Left hindlimb (tissue), 1 donor: ENCODE measurements at places on chromosomes 13 and 19.

- DNase-seq = no peak
These were observed 5.2 kb upstream of the FBXO17 start for GRCh38 chr19:38980583-38981374.

DNA sequence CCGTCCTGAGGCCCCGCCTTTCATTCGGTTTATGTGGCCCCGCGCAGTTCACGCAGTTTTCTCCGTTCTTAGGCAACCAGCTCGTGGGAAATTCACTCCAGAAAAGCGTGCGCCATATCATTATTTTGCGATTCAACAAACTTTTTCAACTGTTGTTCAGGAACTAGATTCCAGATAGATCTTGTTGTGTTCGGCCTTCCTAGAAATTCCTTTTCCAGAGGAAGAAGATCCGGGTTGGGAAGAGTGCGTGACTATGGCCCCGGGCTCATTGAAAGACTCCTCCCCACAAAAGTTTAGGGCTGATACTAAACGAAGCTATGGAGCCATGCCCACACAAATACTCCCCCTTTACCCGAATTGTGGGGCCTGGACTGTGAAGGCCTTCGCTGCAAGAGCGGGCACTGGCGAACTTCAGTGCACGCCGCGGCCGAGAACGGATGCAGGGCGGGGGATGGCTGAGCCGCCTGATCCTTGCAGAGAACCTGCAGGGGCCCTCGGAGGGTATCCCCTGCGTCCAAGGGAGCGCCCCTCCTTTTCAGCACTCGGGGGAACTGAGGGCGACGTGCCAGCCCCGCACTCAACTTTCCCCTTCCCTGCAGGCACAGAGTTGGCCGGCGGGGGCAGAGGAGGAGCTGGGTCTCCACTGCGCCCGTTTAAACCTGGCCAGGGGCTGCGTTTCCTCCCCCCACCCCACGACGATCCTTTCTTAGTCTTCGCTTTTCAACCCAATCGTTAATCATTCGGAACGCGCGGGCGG, 904 bp upstream of the SOX1 start:
- DNase-seq = no peak

GRCh38 chr19:35034588-35035382, 4.5 kb downstream of the SCN1B start:
- DNase-seq = no peak

DNA sequence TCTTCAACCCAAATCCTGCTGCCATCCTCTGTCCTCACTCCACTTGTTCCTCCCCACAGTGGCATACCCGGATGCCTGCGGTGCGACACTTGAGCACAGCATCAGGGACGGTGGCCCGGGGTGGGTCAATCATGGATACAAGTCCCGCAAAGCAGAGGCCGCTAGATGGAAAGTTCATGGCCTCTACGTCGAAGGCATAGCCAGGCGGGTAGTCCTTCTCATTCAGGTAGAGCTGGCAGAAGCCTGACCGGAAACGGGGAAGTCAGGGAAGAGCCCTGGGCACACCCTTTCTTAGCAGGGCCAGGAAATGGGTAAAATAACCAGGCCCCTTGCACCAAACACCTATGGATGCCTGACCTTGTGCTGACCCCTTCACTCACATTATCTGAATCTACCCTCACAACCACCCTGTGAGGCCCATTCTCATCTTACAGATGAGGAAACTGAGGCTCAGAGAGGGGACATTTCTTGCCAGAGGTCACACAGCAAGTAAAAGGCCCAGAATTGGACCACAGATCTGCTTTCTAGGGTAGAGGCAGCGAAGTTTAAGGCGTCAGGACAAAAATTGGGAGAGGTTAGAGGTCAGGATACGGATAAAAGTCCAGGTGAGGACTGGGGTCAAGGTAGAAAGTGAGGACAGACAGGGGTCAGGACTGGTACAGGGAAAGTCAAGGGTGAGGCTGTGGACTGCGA, 6.5 kb downstream of the ATP4A start:
- no peak for DNase-seq

- peak; percentile 82 for DNase-seq
These were observed 2.0 kb downstream of the OLFM2 start for GRCh38 chr19:9934132-9934950.
